GM23248 (cell line): ENCODE measurements at places on chromosomes 6 and 20. TPM values are rescaled to one million over a fixed set of nuclear protein-coding genes. Genes with fewer than 3 reads are reported as not detected.

- DNase-seq, result no peak
These were observed 62.4 kb downstream of the CDH4 start for GRCh38 chr20:61314326-61315010.

DNA sequence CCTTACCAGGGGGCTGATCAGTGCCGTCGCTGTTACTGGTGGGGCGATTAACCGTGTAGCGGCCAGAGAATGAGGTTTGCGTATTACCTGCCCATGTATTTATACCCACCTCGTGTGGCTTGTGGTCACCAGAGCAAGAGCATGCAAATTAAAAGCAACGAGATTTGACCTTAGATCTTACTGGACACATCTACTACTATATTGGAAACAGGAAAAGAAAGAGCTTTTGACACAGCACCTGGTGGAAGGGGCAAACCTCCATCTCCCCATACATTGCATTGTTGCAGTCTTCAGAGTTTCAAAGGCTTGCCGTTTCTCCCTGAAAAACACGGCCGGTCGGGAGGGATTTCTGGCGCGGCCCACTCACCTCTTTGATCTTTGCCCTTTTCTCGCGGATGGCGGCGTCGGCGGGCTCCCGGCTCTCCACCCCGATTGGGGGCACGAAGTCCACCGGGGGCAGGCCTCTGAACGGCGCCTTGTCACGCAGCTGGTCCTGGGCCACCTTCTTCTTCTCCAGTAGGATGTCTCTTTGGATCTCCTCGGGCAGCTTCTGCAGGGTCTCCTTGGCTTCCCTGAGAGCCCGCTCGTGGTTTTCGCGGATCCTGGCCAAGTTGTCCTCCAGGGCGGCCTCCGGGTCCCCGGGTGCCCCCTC lies 1.3 kb downstream of the MAN1A1 start:
- peak; percentile 49 for DNase-seq

DNA sequence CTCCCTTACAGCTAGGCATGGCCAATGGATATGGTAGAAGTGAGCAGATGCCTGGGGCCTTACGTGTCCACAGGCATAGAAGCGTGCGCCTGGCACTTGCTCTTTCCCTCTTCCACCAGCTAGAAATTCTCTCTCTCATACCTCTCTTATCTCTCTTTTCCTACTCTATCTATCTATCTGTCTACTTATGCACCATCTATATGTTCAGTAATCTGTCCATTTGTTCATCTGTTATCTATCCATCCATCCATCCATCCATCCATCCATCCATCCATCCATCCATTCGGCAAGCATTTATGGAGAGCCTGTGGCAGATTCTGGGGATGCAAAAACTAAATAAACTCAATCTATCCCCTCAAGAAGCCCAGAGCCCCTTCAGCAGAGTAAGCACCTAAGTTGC lies 70.2 kb downstream of the KCNB1 start:
- DNase-seq, result no peak

The VGLL2 gene
- polyA plus RNA-seq, result not detected in 2 replicates
